ENCODE measurements at places on chromosomes 12 and 14. TPM values are rescaled to one million over a fixed set of nuclear protein-coding genes. Genes with fewer than 3 reads are reported as not detected.

DNA sequence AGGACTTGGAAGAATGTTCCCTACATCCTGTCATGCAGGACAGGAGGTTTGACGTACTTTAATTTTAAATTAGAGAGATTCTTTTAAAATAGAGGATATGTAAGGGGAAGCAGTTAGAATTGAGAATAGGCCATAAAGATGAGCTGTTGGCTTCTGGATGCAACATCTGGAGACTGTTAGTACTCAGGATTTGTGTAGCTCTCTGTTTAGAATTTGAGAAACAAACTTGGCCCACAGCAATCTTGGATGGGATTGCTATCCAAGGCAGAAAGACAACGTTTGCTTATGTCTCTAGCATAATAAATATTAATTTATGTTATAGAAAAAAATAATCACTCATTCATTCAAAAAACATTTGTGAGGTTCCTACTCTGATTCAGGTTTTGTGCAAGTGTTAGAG, 398.4 kb upstream of the NOVA1 start:
- no peak for DNase-seq
- H3K4me3 ChIP-seq, result no peak overlapping the region
- no peak overlapping the region for H3K27ac ChIP-seq
- no peaks in the 10 kb centered on the region for H3K27me3 ChIP-seq
- H3K4me1 ChIP-seq, result no peaks in the 10 kb centered on the region

- no peak overlapping the region for H3K27ac ChIP-seq
- peak; percentile 66 for DNase-seq
- H3K4me3 ChIP-seq, result no peak overlapping the region
- peaks cover 76% of the 10 kb centered on the region for H3K36me3 ChIP-seq
- peaks cover 3% of the 10 kb centered on the region for H3K4me1 ChIP-seq
- no peaks in the 10 kb centered on the region for H3K27me3 ChIP-seq
Observed at GRCh38 chr14:58362798-58363412, 32.8 kb upstream of the TOMM20L start.

DNA sequence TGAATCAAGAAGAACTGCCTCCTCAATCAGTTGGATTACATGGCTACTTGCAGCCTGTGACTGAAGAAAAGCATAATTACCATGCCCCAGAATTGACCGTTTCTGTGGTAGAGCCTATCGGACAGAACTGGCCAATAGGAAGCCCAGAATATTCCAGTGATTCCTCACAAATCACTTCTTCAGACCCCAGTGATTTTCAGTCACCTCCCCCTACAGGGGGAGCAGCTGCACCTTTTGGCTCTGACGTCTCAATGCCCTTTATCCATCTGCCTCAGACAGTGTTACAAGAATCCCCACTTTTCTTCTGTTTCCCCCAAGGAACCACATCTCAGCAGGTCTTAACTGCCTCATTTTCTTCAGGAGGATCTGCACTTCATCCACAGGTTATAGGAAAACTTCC, 80.8 kb downstream of the RAD52 start:
- H3K27me3 ChIP-seq, result no peaks in the 10 kb centered on the region
- peaks cover 3% of the 10 kb centered on the region for H3K4me1 ChIP-seq
- H3K4me3 ChIP-seq, result no peak overlapping the region
- no peak for DNase-seq
- H3K36me3 ChIP-seq, result peaks cover 81% of the 10 kb centered on the region

The PTCSC3 gene
- polyA plus RNA-seq, result not detected

DNA sequence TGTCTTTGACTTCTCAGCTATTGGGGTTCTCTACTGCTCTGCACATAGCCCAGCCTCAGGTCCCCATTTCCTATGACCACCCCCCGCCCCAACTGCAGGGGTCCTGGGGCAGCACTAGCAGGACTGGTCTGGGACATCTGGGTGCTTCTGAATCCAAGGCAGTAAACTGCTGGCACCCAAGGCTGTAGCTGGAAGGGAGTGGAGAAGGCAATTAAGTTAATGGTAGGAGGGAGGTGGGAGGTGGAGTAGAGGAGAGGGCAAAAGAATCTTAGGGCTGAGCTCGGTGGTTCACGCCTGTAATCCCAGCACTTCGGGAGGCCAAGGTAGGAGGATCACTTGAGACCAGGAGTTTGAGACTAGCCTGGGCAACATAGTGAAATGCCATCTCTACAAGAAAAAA, 11.5 kb downstream of the PLEK2 start:
- H3K27ac ChIP-seq, result no peak overlapping the region
- no peaks in the 10 kb centered on the region for H3K27me3 ChIP-seq
- no peaks in the 10 kb centered on the region for H3K4me1 ChIP-seq

- H3K4me1 ChIP-seq, result no peaks in the 10 kb centered on the region
- peaks cover 3% of the 10 kb centered on the region for H3K27me3 ChIP-seq
- no peaks in the 10 kb centered on the region for H3K36me3 ChIP-seq
Observed at GRCh38 chr14:67551940-67552339, 18.9 kb downstream of the PLEKHH1 start.

GRCh38 chr14:55893705-55894104, 224.5 kb upstream of the PELI2 start:
- no peak for DNase-seq
- H3K4me1 ChIP-seq, result no peaks in the 10 kb centered on the region
- no peak overlapping the region for H3K27ac ChIP-seq
- H3K27me3 ChIP-seq, result no peaks in the 10 kb centered on the region
- H3K4me3 ChIP-seq, result no peak overlapping the region

The SLC25A21 gene
- not detected for polyA plus RNA-seq

GRCh38 chr14:55721353-55721752, 141.3 kb downstream of the KTN1 start:
- no peaks in the 10 kb centered on the region for H3K36me3 ChIP-seq
- no peak for DNase-seq
- no peaks in the 10 kb centered on the region for H3K27me3 ChIP-seq
- no peak overlapping the region for H3K27ac ChIP-seq

DNA sequence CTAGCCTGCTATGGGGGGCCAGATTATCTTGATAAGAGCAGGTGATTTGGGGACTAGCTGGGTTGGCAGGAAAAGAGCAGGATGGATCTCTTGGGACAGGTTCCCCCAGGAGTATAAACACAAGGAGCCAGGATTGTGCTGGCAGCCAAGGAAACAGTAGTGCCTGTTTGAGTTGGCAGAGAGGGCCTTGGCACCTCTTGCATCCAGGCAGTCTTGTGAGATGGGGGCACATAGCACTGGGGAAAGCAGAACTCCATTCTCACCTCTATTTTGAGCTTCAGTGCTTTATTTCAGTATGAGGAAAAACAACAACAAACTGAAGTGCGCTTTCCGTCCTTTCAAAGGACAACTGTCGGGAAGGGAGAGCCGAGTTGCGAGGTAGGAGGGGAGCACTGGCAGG, 9.4 kb upstream of the UNC119B start:
- DNase-seq, result no peak
- H3K36me3 ChIP-seq, result peaks cover 53% of the 10 kb centered on the region
- no peak overlapping the region for H3K4me3 ChIP-seq
- no peaks in the 10 kb centered on the region for H3K4me1 ChIP-seq
- H3K27ac ChIP-seq, result no peak overlapping the region

GRCh38 chr14:76309572-76310162, 66.3 kb upstream of the ESRRB start:
- no peak for DNase-seq
- peaks cover 13% of the 10 kb centered on the region for H3K27me3 ChIP-seq
- H3K36me3 ChIP-seq, result no peaks in the 10 kb centered on the region
- H3K4me3 ChIP-seq, result no peak overlapping the region

The BHLHE41 gene
- not detected for polyA plus RNA-seq

The CCDC177 gene
- not detected for polyA plus RNA-seq

The UNC79 gene
- not detected for polyA plus RNA-seq

DNA sequence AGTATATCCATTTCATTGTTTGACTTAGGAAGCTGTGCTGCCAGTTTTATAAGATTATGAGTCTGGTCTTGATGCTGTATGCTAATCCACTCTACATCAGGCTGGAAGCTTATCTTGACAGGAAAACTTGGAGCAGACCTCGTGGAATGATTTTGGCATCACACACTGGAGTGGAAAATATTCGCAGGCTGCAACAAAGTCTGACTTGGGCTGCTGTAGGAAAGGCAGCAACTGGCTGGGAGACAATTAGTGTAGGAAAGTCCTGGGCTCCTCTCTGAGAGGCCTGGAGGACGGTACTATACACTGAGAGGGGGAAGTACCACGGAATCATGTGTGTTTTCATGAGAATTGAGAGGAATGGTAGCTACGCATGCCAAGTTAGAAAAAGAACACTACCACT, 383.7 kb downstream of the ETNK1 start:
- DNase-seq, result no peak
- no peak overlapping the region for H3K27ac ChIP-seq
- H3K27me3 ChIP-seq, result no peaks in the 10 kb centered on the region
- no peaks in the 10 kb centered on the region for H3K36me3 ChIP-seq
- no peak overlapping the region for H3K4me3 ChIP-seq
- H3K4me1 ChIP-seq, result no peaks in the 10 kb centered on the region

The COL2A1 gene
- polyA plus RNA-seq, result not detected

GRCh38 chr12:127770118-127770517, 496.9 kb upstream of the TMEM132C start:
- no peaks in the 10 kb centered on the region for H3K36me3 ChIP-seq
- no peak for DNase-seq
- H3K27me3 ChIP-seq, result no peaks in the 10 kb centered on the region
- H3K27ac ChIP-seq, result no peak overlapping the region
- no peaks in the 10 kb centered on the region for H3K4me1 ChIP-seq
- no peak overlapping the region for H3K4me3 ChIP-seq

GRCh38 chr14:94129758-94130414, 482 bp upstream of the IFI27L2 start:
- H3K27me3 ChIP-seq, result peaks cover 11% of the 10 kb centered on the region
- peak overlapping the region; percentile 92 for H3K4me3 ChIP-seq
- peak overlapping the region; percentile 69 for H3K27ac ChIP-seq
- peak; percentile 11 for DNase-seq

DNA sequence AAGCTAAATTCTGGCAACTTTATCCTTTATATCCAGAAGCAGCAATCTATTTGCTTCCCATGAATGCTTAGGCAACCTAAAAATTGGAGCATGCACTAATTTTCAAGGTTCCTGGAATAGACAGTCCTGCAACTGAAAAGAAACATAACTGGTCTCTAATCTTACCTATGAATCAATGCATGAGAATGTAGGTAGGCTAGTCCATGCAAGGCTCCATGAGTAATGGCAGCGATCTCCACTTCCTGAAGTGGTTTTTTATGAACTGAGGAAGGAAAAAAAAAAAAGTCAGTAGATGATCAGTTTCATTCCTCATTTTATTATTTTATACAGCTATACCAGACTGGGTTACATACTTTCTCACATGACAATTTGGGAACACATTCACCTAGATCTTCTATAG, 102.0 kb downstream of the PEBP1 start:
- DNase-seq, result no peak
- H3K4me1 ChIP-seq, result no peaks in the 10 kb centered on the region

- H3K4me3 ChIP-seq, result peak within 1 kb of the TSS; percentile 70
- no peaks in the 10 kb centered on the region for H3K36me3 ChIP-seq
- peaks cover 15% of the 10 kb centered on the region for H3K4me1 ChIP-seq
- no peak for DNase-seq
- peaks cover 13% of the 10 kb centered on the region for H3K27me3 ChIP-seq
Observed at GRCh38 chr14:91947475-91948184, at the start of gene FBLN5. TSS of gene FBLN5 (minus strand) at chr14:91947694. CDS start at chr14:91947229, 465 bp downstream.

DNA sequence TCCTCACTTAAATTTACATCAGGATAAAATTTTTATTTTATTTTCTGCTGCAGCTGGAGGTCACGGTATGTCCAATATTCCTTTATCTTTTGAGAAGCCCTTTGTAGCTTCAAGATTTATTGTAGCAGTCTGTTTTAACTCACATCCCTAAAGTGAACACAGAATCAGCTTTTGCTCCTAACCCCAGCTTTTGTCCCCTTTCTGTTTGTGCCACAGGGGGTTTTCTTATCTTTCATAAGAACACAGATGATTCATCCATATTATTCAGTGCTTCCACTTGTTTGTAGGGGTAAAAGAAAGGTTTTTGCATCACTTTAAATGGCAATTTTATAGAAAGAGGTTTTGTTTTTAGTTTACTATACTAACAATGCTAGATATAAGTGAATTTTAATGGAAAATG, 21.8 kb upstream of the PIK3C2G start:
- H3K4me1 ChIP-seq, result no peaks in the 10 kb centered on the region
- no peaks in the 10 kb centered on the region for H3K27me3 ChIP-seq
- no peaks in the 10 kb centered on the region for H3K36me3 ChIP-seq
- H3K27ac ChIP-seq, result no peak overlapping the region
- DNase-seq, result no peak

GRCh38 chr12:101806265-101806664, 24.5 kb downstream of the GNPTAB start:
- no peaks in the 10 kb centered on the region for H3K4me1 ChIP-seq
- no peak overlapping the region for H3K27ac ChIP-seq
- no peaks in the 10 kb centered on the region for H3K27me3 ChIP-seq
- no peak overlapping the region for H3K4me3 ChIP-seq
- DNase-seq, result no peak

GRCh38 chr12:124573839-124574786, 6.7 kb upstream of the NCOR2 start:
- no peak overlapping the region for H3K27ac ChIP-seq
- DNase-seq, result no peak
- H3K36me3 ChIP-seq, result no peaks in the 10 kb centered on the region

GRCh38 chr14:37901978-37902377, 305.7 kb upstream of the SSTR1 start:
- DNase-seq, result no peak
- H3K27me3 ChIP-seq, result peaks cover 1% of the 10 kb centered on the region
- no peaks in the 10 kb centered on the region for H3K36me3 ChIP-seq
- no peaks in the 10 kb centered on the region for H3K4me1 ChIP-seq

DNA sequence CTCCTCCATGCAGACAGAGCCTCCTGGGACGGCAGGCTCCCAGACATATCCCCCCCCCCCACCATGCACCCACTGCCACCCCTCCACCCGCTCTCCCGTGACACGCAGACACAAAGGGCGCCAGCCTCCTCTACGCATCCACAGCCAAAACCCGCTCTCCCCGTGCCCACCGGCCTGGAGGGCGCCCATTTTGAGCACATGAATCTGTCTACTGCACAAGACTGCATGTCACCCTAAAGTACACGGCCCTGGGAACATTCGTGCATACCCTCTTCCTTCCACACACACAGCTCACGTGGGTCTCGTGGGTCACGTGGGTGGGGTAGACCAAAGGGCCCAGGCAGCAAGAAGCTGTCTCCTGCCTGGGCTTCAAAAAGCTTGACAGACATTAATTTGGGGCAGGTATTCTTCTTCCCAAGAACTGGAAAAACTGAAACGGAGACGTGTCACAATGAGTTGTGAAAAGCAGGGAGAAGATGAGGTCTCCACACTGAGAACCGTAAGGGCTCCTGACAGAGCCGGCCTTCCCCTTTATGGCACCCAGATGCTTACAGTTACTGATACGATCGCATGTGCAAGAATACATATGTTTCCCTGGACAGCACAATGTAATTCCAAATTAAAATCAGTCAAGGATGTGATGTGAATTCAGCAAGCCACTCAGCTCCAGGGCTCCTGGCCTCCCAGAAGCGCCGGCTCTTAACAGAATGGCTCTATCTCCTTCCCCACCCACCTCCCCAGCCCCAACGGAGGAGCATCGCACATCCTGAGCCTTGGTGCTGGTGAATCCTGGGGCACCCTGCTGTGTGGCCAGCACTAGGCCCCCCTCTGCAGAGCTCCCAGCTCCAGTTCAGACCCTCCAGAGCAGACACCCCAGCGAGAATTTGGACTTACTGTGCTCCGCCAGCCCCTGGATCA, 1.9 kb downstream of the TGFB3 start:
- H3K27ac ChIP-seq, result no peak overlapping the region
- H3K27me3 ChIP-seq, result no peaks in the 10 kb centered on the region
- no peak overlapping the region for H3K4me3 ChIP-seq

- H3K4me3 ChIP-seq, result no peak overlapping the region
- no peak for DNase-seq
- no peak overlapping the region for H3K27ac ChIP-seq
- peaks cover 3% of the 10 kb centered on the region for H3K27me3 ChIP-seq
Observed at GRCh38 chr14:79278286-79278797, 933.0 kb downstream of the DIO2 start.
